ENCODE measurements at places on chromosomes 6 and 20. TPM values are rescaled to one million over a fixed set of nuclear protein-coding genes. Genes with fewer than 3 reads are reported as not detected.

DNA sequence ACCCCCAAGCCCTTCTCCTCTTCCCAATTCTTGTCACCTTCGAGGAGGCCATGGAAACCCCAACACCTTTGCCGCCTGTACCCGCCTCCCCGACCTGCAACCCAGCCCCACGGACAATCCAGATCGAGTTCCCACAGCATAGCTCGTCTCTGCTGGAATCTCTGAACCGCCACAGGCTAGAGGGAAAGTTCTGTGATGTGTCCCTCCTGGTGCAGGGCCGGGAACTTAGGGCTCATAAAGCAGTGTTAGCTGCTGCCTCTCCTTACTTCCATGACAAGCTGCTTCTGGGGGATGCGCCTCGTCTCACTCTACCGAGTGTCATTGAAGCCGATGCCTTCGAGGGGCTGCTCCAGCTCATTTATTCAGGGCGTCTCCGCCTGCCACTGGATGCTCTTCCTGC is 675 bp downstream of the ZBTB9 start:
- H3K4me1 ChIP-seq = peaks cover 8% of the 10 kb centered on the region
- no peak overlapping the region for H3K27ac ChIP-seq
- H3K36me3 ChIP-seq = peaks cover 11% of the 10 kb centered on the region

DNA sequence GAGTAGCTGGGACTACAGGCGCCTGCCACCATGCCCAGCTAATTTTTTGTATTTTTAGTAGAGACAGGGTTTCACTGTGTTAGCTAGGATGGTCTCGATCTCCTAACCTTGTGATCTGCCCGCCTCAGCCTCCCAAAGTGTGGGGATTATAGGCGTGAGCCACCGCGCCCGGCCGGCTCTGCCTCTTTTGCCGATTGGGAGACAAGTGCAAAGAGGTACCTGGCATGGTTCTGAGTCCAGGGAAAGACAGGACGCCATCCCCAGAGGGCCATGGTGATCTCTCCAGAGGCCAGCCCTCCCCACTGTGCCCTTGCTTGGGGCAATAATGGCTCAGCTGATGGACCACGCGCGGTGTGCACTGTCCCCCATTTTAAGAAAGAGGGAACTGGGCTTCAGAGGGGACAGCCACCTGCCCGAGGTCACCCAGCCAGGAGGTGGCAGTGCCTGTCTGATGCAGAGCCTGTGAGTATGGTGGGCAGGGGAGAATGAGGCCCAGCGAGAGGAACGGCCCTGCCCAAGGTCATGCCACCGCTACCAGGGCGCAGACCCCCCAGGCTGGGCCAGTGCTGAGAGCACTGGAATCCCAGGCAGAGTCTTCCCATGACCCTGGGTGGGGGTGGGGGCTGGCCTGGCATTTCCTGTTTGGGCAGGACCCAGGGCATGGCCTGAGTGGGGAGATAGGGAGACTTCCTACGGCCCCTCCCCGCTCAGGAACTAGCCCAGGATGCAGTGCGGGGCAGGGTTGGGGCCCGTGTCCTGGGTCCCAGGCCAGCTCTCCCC is 61.0 kb downstream of the SNAI1 start:
- no peaks in the 10 kb centered on the region for H3K36me3 ChIP-seq
- no peak for DNase-seq
- no peak overlapping the region for H3K27ac ChIP-seq
- H3K4me3 ChIP-seq = no peak overlapping the region

DNA sequence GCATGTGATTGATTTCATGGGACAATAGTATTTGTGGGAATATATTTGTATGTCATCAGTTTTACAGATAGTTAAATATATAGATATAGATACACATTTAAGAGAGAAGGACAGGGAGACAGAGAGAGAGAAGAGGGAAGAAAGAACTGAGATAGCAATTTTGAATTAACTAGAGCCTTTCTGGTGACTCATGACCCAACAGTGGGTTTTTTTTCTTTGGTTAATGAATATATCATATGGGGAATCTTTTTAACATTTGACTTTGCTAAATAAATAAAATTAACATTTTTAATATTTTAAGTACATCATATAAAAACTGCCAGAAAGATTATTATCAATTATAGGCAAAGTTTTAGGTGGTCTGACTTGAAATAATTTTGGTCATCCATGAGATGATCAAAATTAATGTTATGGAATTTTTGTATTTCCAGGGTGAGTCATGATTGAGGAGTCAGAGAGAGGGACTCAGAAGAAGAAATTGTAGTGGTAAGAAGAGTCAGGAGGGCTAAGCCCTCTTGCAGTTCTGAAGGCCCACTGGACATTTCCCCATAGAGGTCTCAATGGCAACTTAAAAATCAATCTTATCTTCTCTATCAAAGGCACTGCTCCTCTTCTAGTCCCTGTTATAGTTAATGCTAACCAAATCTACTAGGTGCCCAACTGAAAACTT is 508.1 kb upstream of the MAP3K7 start:
- H3K36me3 ChIP-seq = no peaks in the 10 kb centered on the region
- H3K27ac ChIP-seq = no peak overlapping the region
- no peaks in the 10 kb centered on the region for H3K27me3 ChIP-seq
- H3K4me1 ChIP-seq = no peaks in the 10 kb centered on the region
- no peak overlapping the region for H3K4me3 ChIP-seq
- DNase-seq = no peak

- no peaks in the 10 kb centered on the region for H3K27me3 ChIP-seq
- DNase-seq = peak; percentile 33
- H3K4me1 ChIP-seq = peaks cover 34% of the 10 kb centered on the region
- H3K4me3 ChIP-seq = no peak overlapping the region
Measured at GRCh38 chr6:146912730-146913685, 291.2 kb upstream of the STXBP5 start.

DNA sequence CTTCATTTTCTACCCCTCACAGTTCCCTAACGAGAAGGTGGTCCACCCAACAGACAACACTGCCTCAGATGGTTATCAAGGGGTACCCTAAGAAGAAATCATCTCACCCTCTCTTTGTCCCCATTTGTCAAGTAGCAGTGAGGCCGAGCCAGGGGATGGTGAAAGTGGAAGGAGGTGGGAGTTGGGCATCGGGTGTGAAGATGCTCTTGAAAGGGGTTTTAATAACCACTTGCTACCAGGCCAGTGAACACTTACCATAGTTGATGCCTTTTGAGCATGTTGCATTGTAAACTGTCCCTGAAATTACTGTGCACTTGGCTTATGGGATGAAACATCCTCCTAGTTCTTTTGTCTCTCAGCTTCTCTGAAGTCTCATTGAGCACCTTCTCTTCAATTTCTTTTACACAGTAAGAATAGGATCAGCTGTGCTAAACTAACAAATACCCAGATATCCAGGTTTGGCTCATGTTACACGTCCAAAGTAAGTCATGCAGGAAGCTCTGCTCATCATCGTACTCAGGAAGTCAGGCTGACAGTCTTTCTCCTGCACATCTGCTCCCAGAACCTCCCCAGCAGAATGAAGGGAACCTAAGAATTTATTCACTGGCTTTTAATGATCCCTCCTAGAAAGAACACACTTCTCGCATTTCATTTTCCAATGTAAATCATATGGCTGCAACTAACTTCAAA is 13.3 kb downstream of the HLA-DPB1 start:
- no peak overlapping the region for H3K27ac ChIP-seq
- no peak for DNase-seq
- no peaks in the 10 kb centered on the region for H3K4me1 ChIP-seq
- H3K27me3 ChIP-seq = no peaks in the 10 kb centered on the region
- no peak overlapping the region for H3K4me3 ChIP-seq
- H3K36me3 ChIP-seq = no peaks in the 10 kb centered on the region

- no peaks in the 10 kb centered on the region for H3K4me1 ChIP-seq
- H3K4me3 ChIP-seq = no peak overlapping the region
- no peaks in the 10 kb centered on the region for H3K27me3 ChIP-seq
- no peak overlapping the region for H3K27ac ChIP-seq
- H3K36me3 ChIP-seq = peaks cover 7% of the 10 kb centered on the region
- DNase-seq = no peak
Measured at GRCh38 chr6:166444446-166444845, 61.7 kb upstream of the MPC1 start.

DNA sequence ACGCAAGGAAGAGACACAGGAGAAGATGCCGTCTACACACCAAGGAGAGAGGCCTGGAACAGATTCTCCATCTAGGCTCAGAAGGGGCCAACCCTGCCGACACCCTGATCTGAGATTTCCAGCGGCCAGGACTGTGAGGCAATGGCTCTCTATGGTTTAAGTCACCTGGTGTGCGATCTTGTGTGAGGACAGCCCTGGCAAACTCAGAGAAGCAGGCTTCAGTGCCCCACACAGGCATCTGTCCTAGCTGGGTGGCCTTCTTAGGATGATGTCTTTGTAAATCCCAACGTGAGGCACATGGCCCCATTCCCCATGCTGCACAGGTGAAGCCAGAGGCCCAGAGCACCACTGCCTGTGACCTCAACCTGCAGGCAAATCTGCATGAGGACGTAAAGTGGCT is 87.6 kb upstream of the FRMD1 start:
- no peaks in the 10 kb centered on the region for H3K4me1 ChIP-seq
- no peak overlapping the region for H3K27ac ChIP-seq
- DNase-seq = no peak
- H3K27me3 ChIP-seq = no peaks in the 10 kb centered on the region
- H3K36me3 ChIP-seq = no peaks in the 10 kb centered on the region
- H3K4me3 ChIP-seq = no peak overlapping the region

DNA sequence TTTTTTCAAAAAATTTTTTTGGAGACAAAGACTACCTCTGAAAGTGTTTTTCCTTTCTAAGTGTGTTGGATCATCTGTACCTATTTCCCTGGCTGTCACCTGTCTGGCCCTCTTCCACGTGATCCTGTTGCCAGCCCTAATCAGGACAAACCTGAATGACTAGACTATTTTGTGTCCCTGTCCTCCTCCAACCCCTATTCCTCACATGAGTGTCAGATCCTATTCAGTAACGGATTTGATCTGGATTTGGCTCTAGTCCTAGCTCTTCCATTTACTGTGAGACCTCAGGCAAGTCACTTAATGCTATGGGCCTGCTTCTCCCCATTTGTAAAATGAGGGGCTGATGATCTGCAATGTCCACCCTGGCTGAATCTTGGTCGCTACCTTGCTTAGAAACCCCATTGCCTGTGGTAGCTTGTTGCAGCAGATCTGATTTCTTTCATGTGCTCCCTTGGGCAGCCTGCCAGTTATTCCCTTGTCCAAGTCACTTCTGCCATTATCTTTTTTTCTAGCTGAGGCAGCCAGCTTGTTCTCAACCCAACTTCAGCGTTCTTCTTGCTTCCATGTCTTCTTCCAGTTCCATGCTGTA is 4.8 kb downstream of the PHF20 start:
- H3K4me1 ChIP-seq = peaks cover 11% of the 10 kb centered on the region
- peak; percentile 33 for DNase-seq
- peaks cover 3% of the 10 kb centered on the region for H3K36me3 ChIP-seq
- H3K4me3 ChIP-seq = no peak overlapping the region
- no peaks in the 10 kb centered on the region for H3K27me3 ChIP-seq

DNA sequence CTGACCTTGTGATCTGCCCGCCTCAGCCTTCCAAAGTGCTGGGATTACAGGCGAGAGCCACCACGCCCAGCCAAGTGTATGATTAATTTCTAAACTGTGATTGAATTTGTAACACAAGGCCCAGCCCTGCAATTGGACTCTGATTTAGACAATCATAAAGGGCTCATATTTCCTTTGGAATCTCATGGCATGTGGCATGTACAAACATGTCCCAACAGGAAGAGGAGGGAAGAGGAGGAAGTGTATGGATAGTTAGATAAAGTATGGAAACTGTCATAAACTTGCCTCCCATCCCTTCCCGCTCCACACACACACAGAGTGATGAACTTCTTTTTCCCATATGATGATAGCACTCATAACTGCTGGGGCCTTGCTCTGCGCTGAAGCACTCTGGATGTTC is 27.2 kb upstream of the QKI start:
- H3K4me1 ChIP-seq = peaks cover 8% of the 10 kb centered on the region
- no peaks in the 10 kb centered on the region for H3K27me3 ChIP-seq
- no peaks in the 10 kb centered on the region for H3K36me3 ChIP-seq
- H3K27ac ChIP-seq = no peak overlapping the region

- H3K27me3 ChIP-seq = no peaks in the 10 kb centered on the region
- H3K27ac ChIP-seq = no peak overlapping the region
- H3K4me3 ChIP-seq = peak overlapping the region; percentile 87
- peaks cover 10% of the 10 kb centered on the region for H3K4me1 ChIP-seq
- no peaks in the 10 kb centered on the region for H3K36me3 ChIP-seq
- no peak for DNase-seq
Measured at GRCh38 chr6:26122005-26122388, 34.8 kb downstream of the HFE start.

DNA sequence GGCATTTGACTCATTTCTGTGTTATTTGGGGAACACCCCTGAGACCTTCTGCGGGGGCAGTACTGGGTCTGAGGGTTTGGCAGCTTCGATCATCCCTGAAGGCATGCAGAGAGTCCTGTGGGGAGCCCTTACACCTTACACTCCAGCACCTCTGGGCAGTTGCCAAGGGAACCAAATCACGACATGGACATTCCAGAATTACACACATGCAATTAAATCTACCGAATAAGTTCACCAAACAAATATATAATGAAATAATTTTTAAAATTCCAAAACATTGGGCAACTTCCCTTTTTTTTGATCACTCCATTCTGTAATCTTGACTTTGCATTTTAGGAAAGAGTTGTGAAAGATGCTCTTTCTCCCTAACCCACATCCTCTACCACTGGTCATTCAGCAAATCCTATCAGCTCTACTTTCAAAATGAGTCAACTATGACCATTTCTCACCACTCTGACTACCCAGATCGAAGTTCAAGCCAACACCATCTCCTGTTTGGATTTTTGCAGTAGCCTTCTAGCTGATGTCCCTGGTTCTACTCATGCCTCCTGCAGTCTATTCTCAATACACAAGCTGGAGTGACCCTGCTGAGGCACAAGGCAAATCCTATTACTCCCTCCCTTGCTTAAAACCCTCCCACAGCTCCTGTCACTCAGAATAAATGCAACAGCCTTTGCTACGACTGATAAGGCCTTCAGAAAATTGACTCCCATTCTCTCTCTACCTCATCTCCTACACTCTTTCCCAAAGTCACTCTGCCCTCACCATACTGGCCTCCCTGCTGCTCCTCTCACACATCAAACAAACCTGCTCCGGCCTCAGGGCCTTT is 533.3 kb downstream of the HACE1 start:
- no peak overlapping the region for H3K4me3 ChIP-seq
- peaks cover 4% of the 10 kb centered on the region for H3K4me1 ChIP-seq
- DNase-seq = peak; percentile 18
- H3K27ac ChIP-seq = no peak overlapping the region
- H3K36me3 ChIP-seq = no peaks in the 10 kb centered on the region

GRCh38 chr6:40999569-40999968 is 39.5 kb downstream of the UNC5CL start:
- H3K4me3 ChIP-seq = no peak overlapping the region
- no peak overlapping the region for H3K27ac ChIP-seq
- peaks cover 15% of the 10 kb centered on the region for H3K4me1 ChIP-seq
- H3K27me3 ChIP-seq = no peaks in the 10 kb centered on the region
- peak; percentile 20 for DNase-seq

GRCh38 chr6:165616116-165616515 is 46.9 kb downstream of the PDE10A start:
- no peaks in the 10 kb centered on the region for H3K27me3 ChIP-seq
- no peaks in the 10 kb centered on the region for H3K36me3 ChIP-seq
- H3K4me3 ChIP-seq = no peak overlapping the region
- H3K27ac ChIP-seq = peak overlapping the region; percentile 74
- no peaks in the 10 kb centered on the region for H3K4me1 ChIP-seq

GRCh38 chr6:37540390-37540789 is 40.7 kb upstream of the CCDC167 start:
- H3K27me3 ChIP-seq = peaks cover 14% of the 10 kb centered on the region
- H3K4me3 ChIP-seq = no peak overlapping the region
- H3K27ac ChIP-seq = no peak overlapping the region

- no peaks in the 10 kb centered on the region for H3K4me1 ChIP-seq
- no peak for DNase-seq
- no peaks in the 10 kb centered on the region for H3K36me3 ChIP-seq
Measured at GRCh38 chr6:126926926-126927325, 191.5 kb upstream of the RSPO3 start.

Gene SCRT2
- not detected for total RNA-seq

Gene RGS17
- total RNA-seq = 3.7 TPM

Gene PAX1
- not detected for total RNA-seq

Gene PLTP
- 167 TPM for total RNA-seq

Gene TSPYL1
- 87.8 TPM for total RNA-seq

Gene HTR1E
- total RNA-seq = not detected

Gene OR2B6
- not detected for total RNA-seq

Measured in astrocyte (in vitro differentiated cells and primary cell).